Germinal center (tissue), 1 donor: ENCODE measurements at places on chromosomes 2 and 18.
A peak's percentile ranks its signal among the peaks of the same experiment; 100 is the strongest.

DNA sequence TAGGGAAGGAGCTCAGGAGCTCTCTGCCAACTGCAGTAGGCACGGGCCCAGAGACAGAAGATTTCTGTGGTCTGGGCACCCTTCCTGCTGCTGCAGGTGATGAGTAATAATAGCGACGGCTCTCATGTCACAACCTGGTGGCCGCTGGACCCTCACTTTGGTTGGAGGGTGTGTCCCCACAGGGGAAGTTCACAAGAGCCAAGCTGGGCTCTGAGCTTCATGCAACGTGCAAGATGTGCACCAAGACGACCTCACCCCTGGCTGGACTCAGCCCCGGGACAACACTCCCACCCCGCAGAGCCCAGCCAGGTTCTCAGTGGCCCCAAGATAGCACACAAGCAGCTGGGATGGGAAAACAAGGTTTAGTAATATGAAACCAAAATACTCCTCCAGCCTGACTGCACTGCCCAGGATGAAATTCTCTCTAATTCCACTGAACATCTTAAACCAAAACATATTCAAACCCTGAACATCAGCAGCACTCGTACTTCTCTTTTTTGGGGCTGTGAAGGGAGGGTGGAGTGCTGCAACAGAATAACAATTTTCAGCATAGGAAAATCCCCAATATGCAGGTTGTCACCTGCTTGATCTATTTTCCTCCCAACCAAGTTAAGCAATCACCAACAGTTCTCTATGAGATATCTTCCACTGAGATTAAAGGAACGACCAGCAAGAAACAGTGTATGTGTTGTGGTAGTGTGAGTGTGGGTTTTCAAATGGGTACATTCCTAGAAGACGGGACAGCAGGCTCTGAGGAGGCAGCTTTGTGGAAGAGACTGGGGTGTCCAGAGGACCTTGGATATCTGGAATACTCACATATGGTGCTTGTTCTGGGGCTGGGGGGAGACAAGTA lies 26.5 kb downstream of the BCL2 start:
- DNase-seq = peak; percentile 30

DNA sequence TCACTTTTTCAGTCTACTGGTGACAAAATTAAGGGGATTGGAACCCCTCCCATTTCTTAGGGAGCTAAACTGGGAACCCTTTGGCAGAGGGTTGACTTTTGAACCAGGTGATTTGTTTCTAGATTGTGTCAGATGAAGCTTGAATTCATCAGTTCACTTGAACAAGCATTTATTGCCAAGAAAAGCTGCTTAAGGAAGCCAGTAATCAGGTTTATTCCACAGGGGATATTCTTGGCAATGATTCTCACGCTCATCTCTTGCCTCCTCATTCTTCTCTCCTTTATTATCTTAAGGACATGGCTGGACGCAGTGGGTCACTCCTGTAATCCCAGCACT lies 101.0 kb downstream of the ALPK2 start:
- DNase-seq = no peak

- no peak for DNase-seq
These were observed 839.3 kb upstream of the SALL3 start for GRCh38 chr18:78140294-78140693.

GRCh38 chr18:75087119-75088020 lies 121.6 kb downstream of the PTGR3 start:
- DNase-seq = no peak

DNA sequence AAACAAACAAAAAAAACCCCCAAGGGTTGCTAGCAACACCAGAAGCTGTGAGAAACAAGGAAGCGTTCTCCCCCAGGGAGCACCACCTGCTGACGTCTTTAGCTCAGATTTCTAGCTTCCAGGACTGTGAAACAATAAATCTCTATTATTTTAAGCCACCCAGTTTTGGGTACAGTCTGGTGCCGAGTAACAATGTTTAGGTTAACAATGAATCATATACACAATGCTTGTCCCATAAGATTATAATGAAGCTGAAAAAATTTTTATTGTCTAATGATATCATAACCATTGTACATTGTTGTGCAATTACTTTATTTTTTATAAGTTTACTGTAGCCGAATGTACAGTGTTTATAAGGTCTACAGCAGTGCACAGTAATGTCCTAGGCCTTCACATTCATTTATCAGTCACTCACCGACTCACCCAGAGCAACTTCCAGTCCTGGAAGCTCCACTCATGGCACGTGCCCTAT lies 72.1 kb upstream of the CAB39 start:
- DNase-seq = no peak

DNA sequence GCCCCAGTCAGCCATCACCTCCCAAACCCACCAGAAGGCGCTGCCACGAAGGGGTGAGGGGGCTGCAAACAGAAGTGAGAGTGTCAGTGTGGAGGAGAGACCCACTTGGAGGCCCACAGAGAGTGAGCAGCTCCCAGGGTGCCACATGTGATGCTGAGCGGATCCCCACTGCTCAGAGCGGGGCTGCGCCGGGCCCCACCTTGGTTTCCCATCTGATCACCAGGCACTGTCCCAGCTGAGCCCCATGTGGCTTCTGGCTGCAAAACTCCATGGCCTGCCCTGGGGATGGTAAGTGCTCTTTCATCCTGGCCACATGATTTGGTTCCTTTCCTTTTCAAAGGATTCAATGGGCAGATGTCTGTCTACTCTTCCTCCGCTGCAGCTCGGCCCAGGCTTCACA lies 23.8 kb downstream of the SNORC start:
- no peak for DNase-seq

DNA sequence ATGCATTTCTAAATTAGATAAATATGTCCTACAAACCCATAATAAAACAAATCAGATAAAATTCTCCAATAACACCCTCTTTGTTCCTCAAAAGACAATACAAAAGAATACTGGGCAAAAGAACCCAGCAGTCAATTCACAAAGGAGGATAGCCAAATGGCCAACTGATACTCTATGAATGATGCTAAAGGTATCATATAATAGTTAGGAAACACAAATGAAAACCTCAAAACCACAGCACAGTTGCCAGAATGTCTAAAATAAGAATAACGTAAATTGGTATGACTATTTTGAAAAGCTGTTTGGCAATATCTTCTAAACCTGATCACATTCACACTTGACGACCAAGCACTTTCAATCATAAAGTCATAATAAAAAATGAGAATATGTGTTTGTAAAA lies 315.4 kb downstream of the CDH7 start:
- DNase-seq = no peak

- peak; percentile 47 for DNase-seq
These were observed 874 bp downstream of the WDR43 start for GRCh38 chr2:28895189-28895893.

DNA sequence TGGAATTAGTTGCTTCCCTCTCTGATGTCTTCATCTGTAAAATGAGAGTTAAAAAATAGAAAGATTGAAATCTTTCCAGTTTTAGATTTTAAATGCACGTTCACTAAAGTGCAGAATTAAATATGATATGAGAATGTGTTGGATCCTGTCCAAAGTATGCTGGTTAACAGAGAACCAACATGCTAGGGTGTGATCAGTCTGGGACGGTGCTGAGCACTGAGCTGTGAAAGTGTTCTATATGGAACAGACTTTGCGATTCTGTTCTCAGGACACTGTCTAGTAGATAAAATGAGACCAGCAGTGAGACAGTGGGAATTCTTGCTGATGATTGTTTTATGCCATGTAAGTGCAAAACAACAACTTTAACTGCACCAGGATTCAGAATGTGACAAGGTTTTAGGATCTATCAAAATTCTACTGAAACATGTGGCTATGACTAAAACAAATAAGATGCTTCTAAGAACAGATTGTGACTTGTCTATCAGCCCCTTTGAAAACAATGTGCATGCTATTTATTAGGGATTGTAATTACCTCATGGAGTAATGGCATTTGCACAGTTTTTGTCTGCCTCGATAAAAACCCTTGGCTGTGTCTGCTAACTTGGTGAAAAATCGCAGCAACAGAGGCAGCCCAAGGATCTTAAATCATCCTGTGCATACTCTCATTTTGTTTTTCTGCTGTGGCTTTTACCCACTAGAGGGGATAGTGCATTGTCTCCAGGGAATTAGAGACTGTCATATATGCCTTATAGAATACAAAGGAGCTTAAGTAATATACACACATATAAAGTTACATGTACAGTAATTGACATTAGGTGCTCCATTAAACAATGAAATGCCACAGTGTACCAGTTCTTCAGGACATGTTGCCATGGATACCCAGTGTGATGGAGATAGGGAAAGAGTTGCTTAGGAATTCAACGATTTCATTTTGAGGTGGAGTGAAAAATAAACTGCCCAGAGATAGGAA lies 55.1 kb downstream of the MAP3K20 start:
- DNase-seq = no peak

- no peak for DNase-seq
These were observed 149.2 kb downstream of the ABCA12 start for GRCh38 chr2:214989187-214989586.

DNA sequence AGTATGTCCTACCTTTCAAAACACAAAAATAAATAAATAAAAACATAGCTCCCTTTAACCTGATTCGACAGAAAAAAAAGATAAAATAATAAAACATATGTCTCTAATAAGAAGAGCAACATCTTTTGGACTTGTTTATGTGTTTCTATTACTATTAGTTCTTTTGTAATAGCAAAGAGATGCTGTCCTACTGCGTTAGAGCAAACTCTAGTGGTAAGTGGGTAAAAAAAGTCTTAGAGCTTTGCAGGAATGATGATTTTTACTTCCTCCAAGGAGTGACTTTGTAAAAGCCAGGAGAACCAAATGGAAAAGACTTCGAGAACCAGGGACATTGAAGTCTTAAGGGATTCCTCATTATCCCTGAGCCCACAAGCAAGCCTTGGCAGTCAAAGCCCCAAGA lies 450.1 kb downstream of the METTL4 start:
- no peak for DNase-seq

GRCh38 chr2:235264121-235264493 lies 229.7 kb upstream of the AGAP1 start:
- DNase-seq = no peak

DNA sequence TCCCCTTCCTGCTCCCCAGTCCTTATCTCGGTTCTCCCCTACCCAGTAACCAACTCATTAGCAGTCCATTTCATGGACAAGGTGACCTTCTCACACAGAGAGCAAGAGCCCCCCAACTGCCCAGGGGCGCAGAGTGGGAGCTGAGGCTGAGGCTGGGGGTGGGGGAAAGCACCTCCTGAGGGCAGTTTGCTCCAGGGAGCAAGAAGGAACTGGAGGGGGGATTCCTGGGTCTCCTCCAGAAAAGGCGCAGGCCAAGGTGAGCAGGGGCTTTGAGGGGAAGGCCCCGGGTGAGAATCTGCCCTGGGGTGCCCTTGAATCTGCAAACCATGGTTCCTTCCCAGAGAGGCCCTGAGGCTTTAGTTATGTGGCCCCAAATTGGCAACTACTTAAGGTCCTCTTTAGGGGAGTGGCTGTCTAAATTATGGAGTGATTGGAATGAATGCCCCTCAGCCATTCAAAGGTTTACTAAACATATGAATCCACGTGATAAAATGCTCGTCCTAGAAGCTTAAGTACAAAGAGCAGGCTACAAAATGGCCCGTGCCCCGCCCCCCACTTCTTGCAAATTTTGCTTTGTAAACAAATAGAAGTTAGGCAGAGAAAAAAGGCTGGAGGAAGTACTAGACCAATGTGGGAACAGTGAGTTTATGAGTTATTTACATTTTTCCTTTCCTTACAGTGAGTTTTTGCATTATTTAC lies 123.5 kb upstream of the HS6ST1 start:
- DNase-seq = no peak

DNA sequence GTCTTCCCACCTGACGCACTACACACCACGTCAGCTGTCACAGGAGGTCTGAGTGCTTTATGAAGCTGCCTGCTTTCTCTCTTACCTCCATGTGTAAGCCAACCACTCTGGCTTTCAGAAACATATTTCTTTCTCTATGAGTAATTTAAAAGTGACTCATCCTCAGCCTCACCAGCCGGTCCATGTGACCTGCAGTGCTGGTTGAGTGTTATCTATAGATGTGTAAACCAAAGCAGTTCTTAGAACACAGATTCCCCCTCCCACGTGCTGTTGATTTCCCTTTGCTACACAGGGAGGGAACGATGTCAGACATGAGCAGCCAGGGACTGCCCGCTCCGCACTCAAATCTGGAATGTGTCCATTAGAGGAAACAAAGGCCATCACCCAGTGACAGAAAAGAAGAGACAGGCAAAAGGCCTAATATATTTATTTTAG lies 157.8 kb downstream of the BCL2 start:
- peak; percentile 40 for DNase-seq

- no peak for DNase-seq
These were observed 169.1 kb downstream of the DCDC2C start for GRCh38 chr2:3872451-3872850.

- DNase-seq = peak; percentile 36
These were observed 82.8 kb upstream of the RPL31 start for GRCh38 chr2:100919316-100919715.

DNA sequence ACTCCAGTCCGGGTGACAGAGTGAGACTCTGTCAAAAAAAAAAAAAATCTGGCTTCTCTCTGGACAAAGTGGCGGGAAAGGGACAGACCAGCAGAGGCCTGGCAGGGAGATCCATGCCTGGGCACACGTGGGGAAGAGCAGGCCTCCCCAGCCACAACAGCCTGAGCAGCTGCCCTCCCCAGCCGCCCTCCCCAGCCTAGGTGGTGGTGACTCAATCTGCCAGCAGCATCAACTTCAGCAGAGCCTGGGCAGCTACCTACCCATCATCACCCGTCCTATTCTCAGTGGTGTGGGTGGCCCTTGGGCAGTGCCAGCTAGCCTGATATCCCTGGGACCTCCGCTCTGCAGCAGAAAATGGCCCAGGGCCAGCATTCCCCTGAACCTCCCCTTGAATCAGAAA lies 612.4 kb downstream of the FBXO15 start:
- no peak for DNase-seq

GRCh38 chr18:10029711-10030110 lies 115.9 kb downstream of the VAPA start:
- DNase-seq = no peak

DNA sequence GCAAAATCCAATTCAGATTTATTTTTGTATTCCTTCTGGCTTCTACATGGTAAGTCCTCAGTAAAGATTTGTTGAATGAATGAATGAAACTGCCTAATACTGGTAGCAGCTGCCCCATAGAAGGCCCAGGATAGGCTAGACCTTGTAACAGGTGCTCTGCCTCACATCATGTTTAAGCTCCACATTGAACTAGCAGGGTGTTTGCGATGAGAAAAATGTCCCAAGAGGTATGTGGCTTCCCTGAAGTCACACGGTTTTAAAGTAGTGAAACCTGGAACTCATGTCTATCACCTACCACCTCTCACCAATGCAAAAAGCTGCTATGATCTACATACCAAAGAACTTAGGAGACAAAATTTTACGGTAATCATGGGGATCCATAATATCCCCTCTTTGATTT lies 765 bp upstream of the LHCGR start:
- no peak for DNase-seq

DNA sequence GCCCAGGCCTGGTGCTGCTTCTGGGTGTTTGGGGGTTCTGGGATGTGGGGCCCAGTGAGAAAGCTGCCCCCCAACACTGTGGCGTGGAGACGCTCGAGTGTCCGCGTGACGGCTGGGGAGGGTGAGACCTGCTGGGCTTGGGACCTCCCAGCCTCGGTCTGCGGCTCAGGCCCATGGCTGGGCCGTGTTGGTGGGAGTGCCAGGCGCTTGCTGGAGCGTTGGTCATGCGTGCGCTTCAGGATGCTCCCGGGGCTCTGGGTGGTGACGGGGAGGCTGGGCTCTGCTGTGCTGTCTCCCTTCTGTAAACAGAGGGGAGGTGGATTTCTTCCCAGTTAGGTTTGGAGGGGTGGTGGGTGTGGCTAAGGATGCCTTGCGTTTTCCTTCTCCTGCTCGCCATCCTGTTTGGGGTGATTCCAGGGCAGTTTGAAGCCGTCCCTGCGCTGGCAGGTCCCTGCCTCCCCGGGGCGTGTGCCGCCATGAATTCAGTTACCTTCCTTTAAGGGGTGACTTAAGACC lies 606 bp downstream of the GAL3ST2 start:
- DNase-seq = no peak

GRCh38 chr2:181304011-181304844 lies 153.0 kb upstream of the ITGA4 start:
- DNase-seq = peak; percentile 24
